ENCODE measurements at places on chromosomes 16 and 17.
A peak's percentile ranks its signal among the peaks of the same experiment; 100 is the strongest.

GRCh38 chr16:67104061-67104460, 5.7 kb upstream of the PHAF1 start:
- no peak for DNase-seq

- DNase-seq: no peak
Measured at GRCh38 chr17:75849279-75849646, 5.1 kb upstream of the UNC13D start.

DNA sequence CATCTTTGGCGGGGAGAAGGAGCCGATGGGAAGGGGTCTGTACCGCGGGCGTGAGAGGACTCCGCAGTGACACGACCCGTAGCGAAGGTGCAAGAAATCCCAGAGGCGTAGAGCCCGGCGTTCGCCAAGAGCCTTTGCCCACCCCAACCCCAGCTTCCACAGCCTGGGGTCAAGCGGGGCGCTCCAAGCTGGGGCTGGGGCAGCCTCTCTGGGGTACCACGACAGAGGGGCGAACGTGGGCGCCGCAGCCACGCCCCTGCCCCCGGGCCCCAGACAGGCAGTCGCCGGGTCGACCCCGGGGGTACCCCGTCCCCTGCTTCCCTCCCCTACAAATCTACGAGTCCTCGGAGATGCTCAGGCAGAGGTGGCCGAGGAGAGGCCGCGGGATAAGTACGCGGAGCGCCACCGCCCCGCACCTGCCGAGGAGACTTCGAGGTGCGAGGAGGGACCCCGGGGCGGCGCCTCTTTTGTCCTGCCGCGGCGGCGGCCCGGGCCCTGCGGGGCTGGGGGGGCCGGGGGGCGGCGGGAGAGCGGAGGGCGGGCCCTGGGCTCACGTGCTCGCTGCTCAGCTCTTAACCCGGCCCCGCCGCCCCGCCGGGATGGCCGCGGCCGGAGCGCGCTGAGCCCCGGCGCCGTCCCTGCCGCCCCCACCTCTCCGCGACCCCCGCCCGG, at the start of gene ADAM11:
ADAM11 (plus strand) TSS at position 575 of the 672 bp plus-strand sequence. CDS start 212 bp downstream, outside the sequence.
- DNase-seq: no peak

- DNase-seq: no peak
Measured at GRCh38 chr17:76493505-76494167, 7.6 kb downstream of the RHBDF2 start.

GRCh38 chr17:78535273-78536197, 41.7 kb downstream of the DNAH17 start:
- DNase-seq: no peak

DNA sequence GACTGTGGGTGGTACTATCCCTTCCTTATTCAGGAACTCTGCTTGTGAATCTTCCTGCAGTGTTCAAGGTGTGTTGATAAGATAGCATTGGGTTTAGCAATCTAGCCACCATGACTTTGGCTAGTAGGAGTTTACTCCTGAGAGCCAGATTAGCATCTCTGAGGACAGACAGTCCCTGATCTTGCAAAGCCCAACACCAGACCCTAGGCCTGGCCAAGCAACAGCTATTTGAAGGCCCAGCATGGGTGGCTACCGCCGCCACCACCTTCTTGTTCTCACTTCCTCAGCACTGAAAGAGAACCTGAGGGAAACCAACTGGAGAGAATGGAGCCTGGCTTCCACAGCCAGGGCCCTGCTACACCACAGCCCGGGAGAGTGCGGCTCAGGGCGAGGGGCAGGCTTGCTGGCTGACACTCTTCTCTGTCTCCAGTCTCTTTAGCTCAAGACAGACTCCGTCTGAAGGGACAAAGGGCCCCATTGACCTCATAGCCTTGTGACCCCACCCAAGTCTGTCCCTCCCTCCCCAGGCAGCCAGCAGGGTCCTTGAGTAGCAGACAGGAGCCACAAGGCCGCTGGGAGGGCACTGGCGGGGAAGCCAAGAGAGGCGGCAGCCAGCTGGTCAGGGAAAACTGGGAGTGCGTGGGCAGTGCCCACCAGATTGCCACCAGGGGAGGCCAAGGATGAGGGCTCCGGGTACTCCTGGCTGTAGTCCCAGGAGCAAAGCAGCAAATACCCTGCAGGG, 10.9 kb upstream of the ARHGAP23 start:
- no peak for DNase-seq

DNA sequence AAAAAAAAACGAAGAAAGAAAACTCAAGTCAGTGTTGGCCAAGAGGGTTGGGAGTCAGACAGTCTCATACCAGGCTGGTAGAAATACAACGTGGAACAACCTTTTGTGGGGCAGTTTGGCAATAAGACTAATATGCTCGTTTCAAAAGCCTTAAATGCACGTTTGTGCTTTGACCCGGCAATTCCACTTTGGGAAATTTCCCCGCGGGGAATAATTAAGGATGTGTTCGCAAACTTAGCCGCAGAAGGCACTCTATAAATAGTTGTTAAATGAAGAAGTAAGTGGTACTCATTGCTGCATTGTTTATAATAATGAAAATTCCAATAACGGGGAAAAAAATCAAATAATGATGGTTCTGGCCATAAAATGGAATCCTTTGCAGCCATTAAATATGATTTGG, 664.8 kb upstream of the EEF2KMT start:
- DNase-seq: no peak

GRCh38 chr16:70152578-70153302, 20.8 kb upstream of the CLEC18C start:
- no peak for DNase-seq

DNA sequence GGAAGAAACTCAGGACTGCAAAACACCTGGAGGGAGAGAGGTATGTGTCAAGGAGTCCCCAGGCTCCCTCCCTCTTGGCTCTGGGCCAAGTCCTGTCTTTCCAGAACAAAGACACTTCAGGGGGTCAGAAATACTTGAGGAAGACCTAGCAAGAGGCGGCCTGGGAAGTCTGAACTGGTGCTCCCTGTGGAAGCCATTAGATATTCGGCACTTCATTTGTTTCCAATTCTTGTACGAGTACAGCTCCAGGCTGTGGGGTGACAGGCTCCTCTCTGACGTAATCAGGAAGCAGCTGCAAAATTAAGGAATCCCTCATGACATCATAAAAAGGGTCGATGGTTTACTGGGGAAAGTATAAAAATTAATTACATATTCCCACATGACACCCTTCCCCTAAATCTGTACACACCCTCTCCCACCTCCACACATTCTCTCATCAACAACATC, 108.7 kb downstream of the SMG6 start:
- DNase-seq: no peak

GRCh38 chr16:85395913-85396878, 216.9 kb upstream of the GSE1 start:
- DNase-seq: no peak

DNA sequence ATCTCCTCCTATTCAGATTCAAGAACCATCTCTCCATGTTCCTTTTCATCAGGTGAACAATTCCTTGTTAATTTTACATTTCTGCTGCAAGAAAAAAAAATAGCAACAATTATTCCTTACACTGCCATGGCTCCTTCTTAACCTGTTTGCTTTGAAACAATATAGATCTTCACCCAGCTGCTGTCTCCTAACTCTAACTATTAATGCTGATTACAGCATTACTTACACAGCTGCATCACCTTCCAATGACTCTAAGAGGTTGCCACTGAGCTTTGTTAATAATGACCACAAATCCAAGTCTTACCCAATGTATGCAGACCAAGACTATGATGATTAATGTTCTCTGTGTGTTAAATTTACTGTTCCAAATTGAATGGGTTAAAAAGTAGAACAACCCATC, 541.4 kb downstream of the TOX3 start:
- no peak for DNase-seq

- no peak for DNase-seq
Measured at GRCh38 chr17:40896916-40897455, 11.9 kb upstream of the KRT20 start.

DNA sequence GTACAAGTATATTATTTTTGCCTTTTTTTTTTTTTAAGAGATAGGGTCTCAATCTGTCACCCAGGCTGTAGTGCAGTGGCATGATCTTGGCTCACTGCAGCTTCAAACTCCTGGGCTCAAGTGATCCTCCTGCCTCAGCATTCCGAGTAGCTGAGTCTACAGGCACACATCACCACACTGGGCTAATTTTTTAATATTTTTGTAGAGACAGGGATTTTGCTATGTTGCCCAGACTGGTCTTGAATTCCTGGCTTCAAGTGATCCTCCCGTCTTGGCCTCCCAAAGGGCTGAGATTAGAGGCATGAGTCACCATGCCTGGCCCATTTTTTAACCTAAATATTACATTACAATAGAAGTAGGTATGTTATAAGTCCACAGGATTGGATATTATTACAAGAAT, 3.2 kb downstream of the TERB1 start:
- no peak for DNase-seq

- no peak for DNase-seq
Measured at GRCh38 chr16:54812229-54812628, 118.4 kb upstream of the IRX5 start.

- DNase-seq: no peak
Measured at GRCh38 chr16:19116711-19117449, 3.1 kb downstream of the ITPRIPL2 start.

DNA sequence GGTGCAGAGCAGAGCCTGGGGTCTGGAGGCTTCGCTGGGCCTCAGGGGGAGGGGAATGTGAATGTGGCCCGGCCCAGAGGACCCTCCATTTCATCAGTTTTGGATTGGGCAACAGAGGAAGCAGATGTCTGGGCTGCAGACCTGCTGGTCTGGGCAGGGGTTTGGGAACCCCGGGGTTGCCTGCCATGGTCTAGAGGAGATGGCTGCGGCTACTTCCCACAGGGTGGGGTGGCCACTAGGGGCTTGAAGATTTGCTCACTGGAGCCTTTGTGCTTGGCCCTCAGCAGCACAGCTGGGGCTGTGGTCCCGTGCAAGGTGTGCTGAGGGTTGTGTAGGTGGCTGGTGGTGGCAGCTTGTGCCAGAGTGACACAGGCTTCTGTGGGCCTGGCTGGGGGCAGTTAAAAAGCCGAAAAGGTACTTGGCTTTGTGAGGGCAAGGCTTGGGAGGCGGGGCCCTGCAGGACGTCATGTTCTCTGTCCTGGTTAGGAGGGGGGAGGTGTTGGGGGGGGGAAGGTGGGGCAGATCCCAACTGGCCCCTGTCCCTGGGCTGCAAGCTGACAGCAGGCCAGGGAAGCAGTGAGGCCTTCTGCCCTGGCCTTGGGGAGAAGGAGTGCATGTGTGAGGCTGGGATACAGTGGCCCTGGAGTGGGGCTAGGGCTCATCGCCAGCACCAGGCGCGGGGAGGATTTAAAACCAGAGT, 98.0 kb downstream of the KPNA2 start:
- DNase-seq: no peak

GRCh38 chr17:77137111-77137510, 3.7 kb upstream of the SEC14L1 start:
- no peak for DNase-seq

- DNase-seq: no peak
Measured at GRCh38 chr16:27258241-27258734, 10.3 kb downstream of the NSMCE1 start.

- no peak for DNase-seq
Measured at GRCh38 chr17:63775420-63775819, 1.4 kb downstream of the DDX42 start.

DNA sequence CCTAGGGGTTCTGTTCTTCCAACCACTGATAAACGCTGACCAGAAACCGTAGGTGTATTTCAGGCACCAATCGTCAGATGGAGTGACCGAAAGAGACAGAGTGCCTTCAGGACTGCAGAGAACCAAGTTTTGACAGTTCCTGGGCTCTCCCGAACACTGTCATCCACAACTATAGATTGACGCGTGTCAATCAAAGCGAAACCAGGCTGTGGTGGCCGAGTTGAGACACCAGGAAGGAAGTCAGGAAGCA, 11.9 kb upstream of the AURKB start:
- no peak for DNase-seq

DNA sequence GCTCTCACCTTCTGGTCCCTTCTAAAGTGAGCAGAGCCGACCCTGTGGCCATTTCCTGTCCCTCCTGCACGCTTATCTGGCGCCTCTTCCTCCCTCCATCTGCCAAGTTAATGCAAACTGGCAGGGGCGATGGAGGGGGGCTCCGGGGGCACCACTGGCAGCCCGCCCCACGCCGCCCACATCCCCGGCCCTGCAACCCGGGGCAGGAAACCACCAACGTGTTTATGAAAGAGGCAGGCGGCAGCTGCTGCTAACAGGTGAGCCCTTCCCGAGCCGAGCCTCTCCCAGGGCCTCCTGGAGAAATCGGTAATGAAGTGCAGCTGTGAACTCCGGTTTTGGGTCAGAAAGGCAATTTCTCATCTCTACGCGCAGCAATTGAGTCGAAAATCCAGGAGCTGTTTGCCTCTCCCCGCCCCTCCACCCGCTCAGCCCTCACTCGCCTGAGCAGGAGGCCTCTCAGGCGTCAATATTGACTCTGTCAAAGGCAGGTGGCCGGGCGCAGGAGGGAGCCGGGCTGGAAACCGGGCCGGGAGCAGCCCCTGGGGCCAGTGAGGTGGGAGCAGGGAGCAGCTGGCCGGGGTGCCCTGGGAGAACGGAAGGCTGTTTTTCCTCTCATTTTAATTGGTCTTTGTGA, 164.4 kb upstream of the GSE1 start:
- DNase-seq: peak; percentile 24

DNA sequence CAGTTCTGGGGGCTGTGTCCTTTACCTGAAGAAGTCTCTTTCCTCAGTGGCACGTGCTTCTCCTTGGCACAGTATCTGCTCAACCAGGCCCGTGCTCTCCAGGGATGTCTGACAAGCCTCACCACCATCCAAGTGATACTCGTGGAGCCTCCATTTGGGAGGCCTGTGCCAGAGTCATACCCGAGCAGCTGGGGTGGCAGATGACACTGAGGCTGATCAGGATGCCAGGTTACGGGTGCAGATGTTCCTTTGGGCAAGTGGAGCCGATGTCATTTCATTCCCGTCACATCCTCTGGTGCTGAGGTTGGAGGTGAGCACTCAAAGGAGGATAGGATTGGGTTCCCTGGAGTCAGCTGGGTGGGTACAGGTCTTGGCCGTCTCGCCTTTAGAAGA, 87.2 kb downstream of the KSR1 start:
- no peak for DNase-seq

DNA sequence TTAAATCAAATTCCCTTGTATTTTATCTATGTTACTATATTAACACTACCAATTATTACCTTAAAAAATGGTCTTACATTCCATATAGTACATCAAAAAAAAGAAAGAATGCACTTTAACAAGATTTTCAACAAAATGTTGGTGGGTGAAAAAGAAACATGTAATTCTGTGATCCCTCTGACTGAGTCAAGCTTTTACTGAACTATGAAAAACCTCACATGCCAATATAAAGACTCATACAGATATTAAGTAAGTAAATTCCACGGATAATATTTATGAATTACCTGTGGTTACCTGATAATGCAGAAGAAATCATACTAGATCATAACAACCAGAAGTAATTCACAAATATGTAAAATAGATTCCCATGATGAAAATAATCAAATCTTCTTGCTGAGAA, 12.4 kb downstream of the COIL start:
- DNase-seq: no peak

- no peak for DNase-seq
Measured at GRCh38 chr17:72715906-72716572, 376.4 kb downstream of the SLC39A11 start.

DNA sequence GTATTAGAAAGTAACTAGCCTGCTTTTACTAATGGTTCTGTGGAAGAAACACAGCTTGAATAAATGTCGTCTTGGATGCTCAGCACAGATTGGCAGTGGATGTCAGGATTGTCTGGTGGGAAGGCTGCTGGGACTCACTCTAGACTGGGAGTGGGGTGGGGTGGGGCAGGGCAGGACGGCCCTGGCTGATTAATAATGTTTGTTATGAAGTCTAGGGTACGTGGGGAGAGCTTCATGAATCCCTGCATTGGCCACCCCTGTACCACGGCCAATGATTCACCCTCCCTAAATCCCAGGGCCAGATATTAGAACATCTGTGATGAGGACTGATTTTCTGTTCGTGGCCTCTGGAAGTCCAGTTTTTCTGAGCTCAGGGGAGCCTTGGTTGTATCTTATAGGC, 421.0 kb downstream of the WWOX start:
- DNase-seq: no peak

- no peak for DNase-seq
Measured at GRCh38 chr17:67881083-67881482, 55.8 kb downstream of the BPTF start.
